ENCODE measurements at places on chromosomes 12 and 14.
A peak's percentile ranks its signal among the peaks of the same experiment; 100 is the strongest.

- no peak for DNase-seq
Measured at GRCh38 chr14:100282766-100283419, 23.4 kb downstream of the SLC25A29 start.

- no peak for DNase-seq
Measured at GRCh38 chr14:79179985-79180384, 1009.8 kb downstream of the NRXN3 start.

- DNase-seq: no peak
Measured at GRCh38 chr14:99670361-99671234, 13.5 kb upstream of the CYP46A1 start.

- DNase-seq: no peak
Measured at GRCh38 chr14:45793081-45793480, 540.1 kb upstream of the MIS18BP1 start.

GRCh38 chr14:69610874-69611171 lies 573 bp upstream of the SUSD6 start:
- peak; percentile 34 for DNase-seq

DNA sequence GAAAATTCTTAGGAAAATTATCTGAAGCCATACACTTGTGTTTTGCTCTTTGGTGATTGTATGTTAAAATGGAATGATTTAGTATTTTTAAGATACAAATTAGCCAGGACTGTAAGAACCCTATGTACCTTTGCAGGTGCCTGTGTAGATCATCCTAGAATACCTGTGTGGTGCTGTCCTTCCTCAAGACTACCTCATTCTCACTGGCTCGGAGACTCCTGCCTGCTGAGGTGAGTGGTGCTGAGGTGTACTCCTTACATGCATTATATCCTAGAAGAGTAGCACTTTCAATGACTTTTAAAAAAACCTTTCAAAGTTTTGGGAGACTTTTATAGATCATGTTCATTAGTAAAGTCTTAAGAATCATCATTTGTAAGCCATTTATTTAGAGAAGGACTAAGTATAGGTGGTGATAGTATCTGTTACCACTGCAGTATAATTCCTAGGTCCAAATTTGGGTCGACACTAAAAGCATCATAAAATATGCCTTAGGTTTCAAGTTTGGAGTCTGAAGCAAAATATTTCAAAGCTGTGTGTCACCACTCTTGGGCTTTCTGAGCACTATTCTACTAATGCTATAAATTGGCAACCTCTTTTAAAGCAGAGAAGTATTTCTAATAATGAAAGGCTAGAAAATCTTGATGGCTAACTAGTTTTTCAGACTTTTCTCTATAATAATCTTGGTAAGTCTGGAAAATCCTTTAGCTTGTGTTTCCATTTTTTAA lies 36.6 kb downstream of the RASSF8 start:
- no peak for DNase-seq

DNA sequence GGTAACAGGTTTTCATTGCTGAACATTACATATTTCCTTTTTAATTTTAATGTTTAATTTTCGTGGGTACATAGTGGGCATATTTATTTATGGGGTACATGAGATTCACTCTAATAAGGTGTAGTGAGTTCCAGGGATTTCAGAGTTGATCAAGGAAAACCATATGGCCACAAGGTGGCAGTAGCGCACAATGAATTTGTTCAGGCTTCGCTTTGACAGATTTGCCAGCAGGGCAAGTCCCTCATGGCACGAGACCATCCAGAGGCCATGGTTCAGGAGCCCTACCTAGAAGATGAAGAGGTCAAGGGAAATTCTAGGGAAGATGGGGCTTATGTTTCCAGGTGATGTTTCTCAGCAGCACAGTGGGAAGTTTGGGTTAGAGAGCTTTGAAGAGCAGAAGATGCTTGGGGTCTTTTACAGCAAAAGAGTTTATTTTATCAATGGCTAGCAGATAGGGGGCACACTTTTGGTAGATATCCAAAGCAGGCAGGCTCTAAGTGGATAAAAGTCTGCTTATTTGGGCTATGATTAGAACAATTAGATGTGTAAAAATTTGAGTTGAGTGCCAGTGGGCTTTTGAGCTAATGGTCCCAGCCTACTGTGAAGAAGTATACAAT lies 1004.4 kb downstream of the AACS start:
- peak; percentile 42 for DNase-seq
